ENCODE measurements at places on chromosomes 6 and 20. TPM values are rescaled to one million over a fixed set of nuclear protein-coding genes. Genes with fewer than 3 reads are reported as not detected.

GRCh38 chr6:97304701-97305100 is 21.7 kb upstream of the MMS22L start:
- no peak for DNase-seq

DNA sequence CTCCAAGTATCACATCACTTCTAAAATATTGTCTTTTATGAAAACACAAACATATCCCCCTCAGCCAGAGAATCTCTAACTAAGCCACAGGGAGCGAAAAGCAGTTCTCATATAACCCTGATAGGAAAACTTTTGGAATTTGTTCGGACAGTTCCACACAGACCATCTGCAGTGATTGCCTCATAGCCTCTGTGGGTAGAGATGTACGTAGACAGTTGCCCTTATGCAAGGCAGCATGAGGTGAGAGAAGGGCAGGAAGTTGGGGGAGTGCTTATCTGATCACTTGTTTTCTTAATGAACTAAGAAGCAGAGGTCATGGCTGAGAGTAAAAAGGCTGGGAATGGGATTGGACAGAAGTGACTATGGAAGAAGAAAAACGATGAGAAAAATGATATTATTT is 39.6 kb downstream of the SLC23A2 start:
- DNase-seq, result peak; percentile 47

- DNase-seq, result no peak
These were observed 34.2 kb downstream of the LRFN2 start for GRCh38 chr6:40552941-40553340.

The TNNC2 gene
- not detected for total RNA-seq

The BEND3 gene
- total RNA-seq, result 3.0 TPM

The TMEM74B gene
- 2.2 TPM for total RNA-seq

GRCh38 chr6:3119040-3119723 is 671 bp downstream of the BPHL start:
- DNase-seq, result no peak

The LY6G5C gene
- total RNA-seq, result 1.3 TPM

DNA sequence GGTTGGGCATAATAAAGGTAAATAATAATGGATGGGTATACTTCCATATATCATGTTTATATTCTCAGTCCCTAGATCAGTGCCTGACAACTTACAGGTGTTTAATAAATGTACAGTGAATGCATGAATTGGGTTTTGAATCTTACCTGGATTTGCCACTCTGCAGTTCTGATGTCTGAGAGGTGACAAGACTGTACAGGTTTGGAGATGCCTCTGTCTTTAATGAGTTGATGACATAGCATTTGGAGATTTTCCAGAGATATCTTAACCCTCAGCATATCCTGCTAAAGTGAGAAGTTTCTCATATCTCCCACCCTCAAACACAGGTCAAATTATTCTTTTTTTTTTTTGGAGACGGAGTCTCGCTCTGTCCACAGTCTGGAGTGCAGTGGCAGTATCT is 2.2 kb downstream of the ANKS1A start:
- no peak for DNase-seq

DNA sequence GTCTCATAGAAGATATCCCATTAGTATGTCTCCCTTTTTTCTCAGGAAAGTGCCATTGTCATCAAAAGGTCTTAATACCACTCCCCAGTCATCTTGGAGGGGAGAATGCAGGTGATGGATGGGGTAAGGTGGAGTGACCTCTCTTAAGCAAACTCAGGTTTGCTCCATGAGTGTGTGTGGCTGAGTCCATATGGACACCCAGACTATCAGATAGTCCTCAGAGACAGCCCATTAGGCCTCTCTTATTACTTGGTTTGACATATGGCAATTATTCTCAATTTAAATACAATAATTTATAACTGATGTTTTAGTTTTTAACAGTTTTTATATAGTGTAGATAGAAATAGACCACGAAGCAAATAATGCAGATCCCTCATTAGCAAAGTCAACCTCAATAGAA is 23.2 kb downstream of the LAMA4 start:
- no peak for DNase-seq

The TNXB gene
- total RNA-seq, result 24.6 TPM

- DNase-seq, result no peak
These were observed at the start of gene GSTA5 for GRCh38 chr6:52840763-52841585. TSS of gene GSTA5 (minus strand) at chr6:52840813.

The BAG2 gene
- total RNA-seq, result 15.2 TPM

The GCNT2 gene
- total RNA-seq, result 34.4 TPM

GRCh38 chr20:9483131-9483530 is 31.3 kb upstream of the LAMP5 start:
- DNase-seq, result no peak

The UBE2C gene
- 179 TPM for total RNA-seq

The MATN4 gene
- not detected for total RNA-seq

- no peak for DNase-seq
These were observed 12.7 kb downstream of the SAYSD1 start for GRCh38 chr6:39102071-39102820.

- DNase-seq, result no peak
These were observed 19.4 kb upstream of the CTAGE9 start for GRCh38 chr6:131730264-131730663.

DNA sequence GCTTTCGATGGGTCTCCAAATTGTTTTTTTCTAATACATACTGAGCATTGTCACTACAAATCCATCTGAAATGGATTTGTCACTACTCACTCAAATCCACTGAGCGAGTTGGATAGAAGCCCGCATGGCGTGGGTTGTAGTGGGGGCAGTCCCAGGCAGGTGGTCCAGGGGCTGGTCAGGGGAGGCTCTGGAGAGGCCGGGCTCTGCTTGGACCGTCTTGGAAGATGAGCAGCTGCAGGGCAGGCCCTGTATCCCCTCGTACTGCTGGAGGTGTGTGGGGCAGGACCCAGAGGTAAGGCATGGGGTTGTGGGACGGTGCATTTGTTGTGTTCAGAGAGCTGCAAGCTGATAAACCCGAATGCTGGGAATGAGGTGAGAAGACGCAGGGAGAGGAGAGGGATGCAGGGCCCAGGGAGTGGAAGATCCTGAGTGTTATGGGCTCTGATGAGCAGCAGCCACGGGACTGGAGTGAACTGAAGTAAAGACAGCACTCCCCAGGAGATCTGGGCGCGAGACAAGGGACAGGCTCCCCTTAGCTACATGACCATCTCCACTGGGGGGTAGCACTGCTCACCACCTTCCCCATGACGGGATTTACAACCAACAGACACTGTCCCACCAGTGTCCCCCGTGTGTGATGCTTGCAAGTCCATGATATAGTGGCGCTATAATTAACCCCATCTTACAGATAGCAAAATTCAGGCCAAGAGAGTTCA is 45.9 kb downstream of the PSMG4 start:
- DNase-seq, result no peak

DNA sequence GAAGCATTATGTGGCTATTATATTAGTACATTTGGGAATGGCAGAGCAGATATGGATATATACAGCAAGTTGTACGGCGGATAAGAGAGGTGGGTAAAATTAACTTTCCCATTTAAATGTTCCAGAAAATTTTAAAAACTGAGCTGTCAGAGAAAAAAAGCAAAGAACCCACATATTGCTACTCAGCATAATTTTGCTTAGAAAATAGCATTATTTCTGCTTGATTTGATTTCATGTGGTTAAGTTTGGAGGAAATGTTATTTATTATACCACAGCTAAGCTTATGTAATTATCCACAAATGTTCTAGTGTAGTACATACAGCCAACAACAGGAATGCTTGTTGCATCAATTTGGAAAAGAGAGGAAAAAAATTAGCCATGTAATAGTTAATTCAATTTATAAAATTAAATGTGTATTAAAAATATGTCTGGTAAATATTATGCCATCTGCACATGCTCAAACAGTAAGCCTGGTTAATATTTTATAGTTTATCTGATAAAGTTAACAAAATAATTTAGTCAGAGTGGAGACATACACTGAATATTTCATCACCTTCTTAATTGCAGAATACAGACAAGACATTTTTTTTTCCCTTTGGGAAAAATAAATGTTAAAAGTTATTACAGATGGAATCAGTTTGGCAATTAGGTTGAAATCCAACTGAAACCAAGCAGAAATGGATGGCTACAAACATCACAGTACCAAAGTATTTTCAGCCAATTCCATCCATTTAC is 172.1 kb upstream of the ID4 start:
- DNase-seq, result no peak

DNA sequence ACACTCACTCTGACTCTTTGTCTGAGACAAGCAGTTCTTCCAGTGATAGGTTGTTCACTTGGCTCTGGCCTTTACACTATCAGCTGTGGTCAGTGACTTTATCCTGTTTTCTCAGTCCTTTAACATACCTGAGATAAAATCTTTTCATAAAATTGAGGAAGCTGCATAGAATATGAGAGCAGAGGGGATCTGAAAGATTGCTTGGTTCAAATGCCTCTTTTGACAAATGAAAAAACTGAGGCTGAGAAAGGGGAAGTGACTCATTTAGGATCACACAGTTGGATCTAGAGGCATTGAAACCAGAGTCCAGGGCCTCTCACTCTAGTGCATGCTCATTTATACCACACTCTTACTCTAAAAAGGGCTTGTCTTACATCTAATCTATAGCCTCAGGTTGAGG is 277.0 kb upstream of the TBX18 start:
- DNase-seq, result no peak

The VPS52 gene
- 36.0 TPM for total RNA-seq

- DNase-seq, result no peak
These were observed 9.7 kb upstream of the TENT5A start for GRCh38 chr6:81762132-81762531.

The SSTR4 gene
- total RNA-seq, result not detected

The MOG gene
- not detected for total RNA-seq

DNA sequence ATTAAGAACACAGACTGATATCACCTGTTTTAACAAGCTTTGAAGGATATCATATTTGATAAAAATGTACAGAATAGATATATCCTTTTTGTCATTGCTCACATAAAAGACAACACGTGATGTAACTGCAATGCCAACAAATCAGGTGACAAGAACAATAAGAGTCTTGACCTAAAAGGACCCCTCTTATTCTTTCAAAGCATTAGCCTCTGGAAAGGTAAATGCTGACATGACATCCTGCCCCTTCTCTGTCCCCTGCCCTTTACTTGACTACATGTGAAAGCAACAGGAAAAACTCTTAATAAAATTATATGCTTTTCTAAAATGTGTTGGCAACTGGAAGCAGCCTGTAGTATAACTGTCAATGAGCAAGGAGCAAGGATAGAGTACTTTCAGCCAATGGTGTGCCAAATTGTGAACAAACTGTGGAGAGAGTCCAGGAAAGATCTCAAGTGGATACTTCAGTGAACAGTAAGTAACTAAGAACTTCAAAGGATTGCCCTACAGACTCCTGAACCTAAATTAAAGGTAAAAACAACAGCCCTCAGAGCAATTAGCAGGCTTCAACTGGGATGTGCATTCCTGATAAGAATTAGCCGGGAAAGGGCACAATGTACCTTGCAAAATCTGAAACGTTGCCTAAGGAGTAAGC is 16.3 kb downstream of the PTPRK start:
- DNase-seq, result no peak

The SLC17A3 gene
- not detected for total RNA-seq

GRCh38 chr20:36493801-36494114 is 47.6 kb upstream of the MYL9 start:
- DNase-seq, result no peak

All from NCI-H460 (cell line).